ENCODE measurements at places on chromosomes 16 and 17.

GRCh38 chr17:7480089-7480384 lies 606 bp upstream of the ZBTB4 start:
- no peak for DNase-seq

- DNase-seq: no peak
Measured at GRCh38 chr16:9578459-9578858, 487.0 kb downstream of the HAPSTR1 start.

DNA sequence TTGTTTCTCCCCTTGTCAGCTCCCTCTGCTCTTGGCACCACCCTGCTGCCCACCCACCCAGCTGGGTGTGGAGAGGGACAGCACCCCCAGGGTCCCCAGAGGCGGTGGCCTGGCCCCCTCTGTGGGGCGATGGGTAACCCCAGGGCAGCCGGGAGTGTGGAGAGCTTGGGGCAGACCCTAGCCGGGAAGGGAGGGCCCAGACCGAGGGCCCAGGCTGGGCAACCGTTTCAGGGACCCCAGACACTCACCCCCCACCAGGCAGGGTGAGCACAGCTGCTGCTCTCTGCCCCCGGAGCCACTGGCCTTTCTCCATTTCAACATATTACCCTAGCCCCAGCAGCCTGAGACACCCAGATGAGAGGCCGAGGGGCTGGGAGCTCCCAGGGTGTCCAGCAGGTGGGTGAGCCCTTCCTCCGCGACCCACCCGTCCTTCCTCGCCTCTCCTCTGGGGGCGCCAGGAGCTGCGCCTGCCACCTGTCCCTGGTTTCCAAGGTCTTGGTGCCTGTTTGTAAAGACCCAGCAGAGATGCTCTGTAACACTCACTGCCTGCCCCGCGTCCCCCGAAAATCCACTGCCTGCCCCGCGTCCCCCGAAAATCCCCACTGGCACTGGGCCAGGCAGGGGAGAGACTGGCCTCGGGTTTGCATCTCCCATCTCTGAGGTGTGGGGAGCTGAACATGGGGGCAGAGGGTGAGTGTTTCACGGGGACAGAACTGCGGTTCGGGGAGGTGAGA lies 45.4 kb downstream of the BAHCC1 start:
- DNase-seq: no peak

DNA sequence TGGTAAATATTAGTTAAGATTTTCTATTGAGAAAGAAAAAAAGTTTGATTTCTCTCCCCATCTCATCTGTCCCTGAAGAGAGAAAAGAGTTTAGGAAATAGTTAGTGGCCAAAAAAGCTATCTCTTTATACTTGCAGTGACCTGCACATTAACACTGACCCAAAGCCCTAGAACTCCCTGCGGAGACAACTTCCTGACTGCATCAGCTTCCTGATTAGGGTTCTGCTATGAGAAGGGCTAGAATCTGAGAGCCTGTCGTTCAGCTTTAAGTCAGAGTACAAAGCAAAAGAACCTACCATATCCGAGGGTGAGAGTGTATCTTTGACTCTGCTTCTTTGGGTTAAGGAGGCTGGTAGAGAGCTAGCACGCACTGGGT lies 24.7 kb downstream of the LIMD2 start:
- DNase-seq: no peak

- DNase-seq: no peak
Measured at GRCh38 chr17:34711646-34712045, 132.3 kb downstream of the TMEM132E start.

DNA sequence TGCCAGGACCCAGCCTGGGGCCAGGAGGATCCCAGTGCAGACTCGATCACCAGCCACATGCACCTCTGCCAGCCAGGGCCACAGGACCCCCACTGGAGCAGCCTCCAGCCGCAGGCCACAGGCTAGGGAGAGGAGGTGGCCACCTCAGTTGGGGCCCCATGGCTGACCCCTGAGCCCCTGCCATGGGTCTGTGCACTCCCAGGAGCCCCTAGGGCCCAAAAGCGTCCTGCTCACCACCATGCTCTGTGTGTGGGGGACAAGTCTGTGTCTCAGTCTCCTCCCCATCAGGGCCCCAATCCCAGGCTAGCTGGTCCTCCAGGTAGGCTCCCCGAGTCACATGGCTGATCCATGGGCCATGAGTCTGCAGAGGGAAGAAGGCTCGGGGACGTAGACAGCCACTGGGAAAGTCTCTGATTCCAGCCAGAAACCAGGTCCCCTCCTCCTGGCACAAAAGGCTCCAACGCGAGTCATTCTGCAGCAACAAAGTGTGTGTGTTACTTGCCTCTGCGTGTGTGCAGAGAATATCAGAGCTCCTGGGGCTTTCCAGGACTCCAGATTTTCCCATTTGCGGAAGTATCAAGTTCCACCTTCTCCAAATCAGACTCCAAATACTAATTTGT lies 6.1 kb upstream of the PRSS8 start:
- DNase-seq: no peak

- DNase-seq: no peak
Measured at GRCh38 chr16:66115373-66115772, 251.1 kb upstream of the CDH5 start.

DNA sequence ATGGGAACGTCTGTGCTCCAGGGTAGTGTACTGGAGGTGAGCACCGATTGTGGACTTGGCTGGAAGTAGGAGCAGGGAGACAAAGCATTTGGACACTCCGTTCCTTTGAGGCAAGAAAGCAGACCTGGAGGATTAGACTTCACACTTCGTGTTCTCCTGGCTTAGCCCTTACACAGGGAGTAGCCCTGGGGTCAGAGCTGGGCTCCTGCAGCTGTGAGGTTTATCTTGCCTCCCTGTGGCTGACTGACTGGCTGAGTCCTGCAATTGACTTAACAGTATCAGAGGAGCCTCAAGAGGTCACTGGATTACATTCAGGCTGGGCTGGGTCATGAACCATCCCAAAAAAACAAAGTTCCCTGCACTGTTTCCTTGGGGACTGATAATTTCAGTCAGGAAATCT lies 37.1 kb downstream of the MPRIP start:
- no peak for DNase-seq

GRCh38 chr17:66445229-66445628 lies 142.8 kb downstream of the PRKCA start:
- no peak for DNase-seq

DNA sequence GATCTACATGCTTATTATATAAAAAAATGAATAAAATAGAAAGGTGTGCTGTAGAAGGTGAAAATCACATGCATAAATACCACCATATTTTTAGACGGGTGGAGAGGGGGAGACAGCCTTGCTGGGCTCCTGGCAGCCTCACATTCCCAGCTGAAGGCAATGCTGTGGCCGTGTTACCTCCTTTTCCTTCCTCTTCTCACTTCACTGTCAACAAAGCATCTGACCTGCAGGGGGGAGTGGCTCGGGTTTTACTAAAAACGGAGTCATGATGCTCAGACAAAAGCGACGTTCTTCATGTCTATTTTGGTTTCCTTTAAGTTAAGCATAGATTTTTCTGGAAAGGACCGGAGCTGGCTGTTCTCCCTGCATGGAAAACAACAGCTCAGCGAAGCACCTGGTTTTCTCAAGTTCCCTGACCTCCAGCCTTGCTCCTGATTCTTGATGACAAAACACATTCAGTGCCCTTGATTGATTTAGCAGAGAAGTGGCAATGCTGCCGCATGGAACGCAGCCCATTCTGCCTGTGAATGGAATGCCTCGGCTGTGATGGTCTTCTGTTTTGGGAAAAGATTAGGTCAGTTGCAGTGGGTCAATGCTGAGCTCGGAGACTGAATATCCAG lies 5.5 kb upstream of the RPTOR start:
- DNase-seq: no peak

- DNase-seq: no peak
Measured at GRCh38 chr16:70749006-70749678, 51.8 kb downstream of the VAC14 start.

DNA sequence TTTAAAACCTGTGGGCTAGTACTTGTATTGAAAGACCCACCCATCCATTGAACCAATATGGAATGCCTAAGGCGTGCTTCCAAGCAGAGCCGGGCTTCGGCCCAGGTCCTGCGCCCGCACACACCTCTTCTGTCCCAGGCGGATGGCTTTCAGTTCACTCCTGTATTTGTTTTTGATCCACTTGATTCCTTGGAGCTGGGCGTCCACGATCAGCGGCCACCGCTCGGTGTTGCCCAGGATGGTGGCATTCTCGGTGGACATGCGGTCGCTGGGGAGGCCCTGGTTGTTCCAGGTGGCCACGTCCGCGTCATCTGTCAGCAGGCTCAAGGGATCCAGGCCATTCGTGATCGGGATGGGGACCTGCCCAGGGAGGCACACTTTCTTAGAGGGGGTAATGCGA lies 75.9 kb downstream of the PGS1 start:
- no peak for DNase-seq
